ENCODE measurements at places on chromosomes 3 and 15.

DNA sequence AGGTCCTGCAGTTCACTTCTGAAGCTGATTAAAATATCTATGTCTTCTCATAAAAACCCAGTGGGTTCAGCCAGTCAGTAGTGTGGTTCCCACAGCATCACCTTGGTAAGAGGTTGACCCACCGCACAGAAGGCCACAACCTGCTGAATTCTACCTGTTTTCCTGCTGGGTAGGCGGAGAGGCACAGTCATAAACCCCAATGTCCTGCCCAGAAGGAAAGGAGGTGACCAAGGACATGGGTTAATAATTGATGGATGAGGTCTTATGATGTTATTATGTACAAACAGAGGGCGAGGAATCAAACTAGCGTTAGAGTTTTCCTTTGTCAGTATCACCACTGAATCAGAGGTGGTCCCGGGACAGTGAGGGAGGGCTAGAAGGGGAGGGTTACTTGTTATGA is 27.8 kb downstream of the CA12 start:
- DNase-seq: no peak

- DNase-seq: no peak
Observed at GRCh38 chr3:127650236-127650635, 21.3 kb downstream of the PODXL2 start.

DNA sequence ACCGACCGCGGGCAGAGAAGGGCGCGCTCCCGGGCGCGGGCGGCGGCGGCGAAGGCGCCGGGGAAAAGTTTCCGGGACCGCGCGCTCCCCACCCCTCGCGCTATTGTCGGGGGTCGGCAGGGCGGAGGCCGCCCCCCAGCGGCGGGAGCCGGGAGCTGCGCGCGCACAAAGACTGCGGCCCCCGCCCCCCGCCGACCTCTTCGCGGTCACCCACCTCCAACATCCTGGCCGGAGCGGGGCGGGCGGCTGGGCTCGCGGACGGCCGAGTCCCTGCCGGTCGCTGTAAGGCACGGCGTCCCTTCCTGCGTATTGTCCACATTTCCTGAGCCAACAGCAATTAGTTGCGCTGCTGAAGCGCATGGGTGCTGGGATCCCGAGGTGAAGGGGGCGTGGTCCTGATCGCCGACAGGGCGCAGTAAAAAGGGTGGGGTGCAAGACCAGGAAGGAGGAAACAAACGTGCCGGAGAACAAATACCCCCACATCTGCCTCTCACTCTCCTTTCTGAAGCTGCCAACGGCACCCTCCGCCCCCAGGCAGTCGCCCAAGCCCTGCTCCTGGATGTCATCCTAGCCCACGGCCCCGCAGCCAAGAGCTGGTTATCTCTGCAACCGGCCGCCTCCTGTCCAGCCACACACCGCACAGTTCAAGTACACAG is at the start of gene TMEM44:
Gene TMEM44 (minus strand): TSS at position 71 of the 656 bp plus-strand sequence. CDS start 204 bp downstream, outside the sequence.
- no peak for DNase-seq

DNA sequence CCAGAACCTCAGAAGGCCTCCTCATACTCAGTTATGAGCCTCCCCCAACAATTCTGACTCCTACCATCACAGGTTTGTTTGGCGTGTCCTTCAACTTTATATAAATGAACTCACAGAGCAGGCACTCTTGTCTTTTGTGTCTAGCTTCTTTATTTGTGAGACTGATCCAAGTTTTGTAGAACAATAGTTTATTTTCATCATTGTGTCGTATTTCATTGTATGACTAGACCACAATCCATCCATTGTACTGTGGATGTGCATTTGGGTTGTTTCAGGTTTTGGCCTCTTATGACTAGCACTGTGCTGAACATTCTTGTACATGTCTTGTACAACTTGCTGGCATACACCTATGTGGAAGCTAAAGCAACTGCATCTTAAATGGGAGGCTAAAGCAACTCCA is 292.8 kb upstream of the LYSMD4 start:
- DNase-seq: no peak

DNA sequence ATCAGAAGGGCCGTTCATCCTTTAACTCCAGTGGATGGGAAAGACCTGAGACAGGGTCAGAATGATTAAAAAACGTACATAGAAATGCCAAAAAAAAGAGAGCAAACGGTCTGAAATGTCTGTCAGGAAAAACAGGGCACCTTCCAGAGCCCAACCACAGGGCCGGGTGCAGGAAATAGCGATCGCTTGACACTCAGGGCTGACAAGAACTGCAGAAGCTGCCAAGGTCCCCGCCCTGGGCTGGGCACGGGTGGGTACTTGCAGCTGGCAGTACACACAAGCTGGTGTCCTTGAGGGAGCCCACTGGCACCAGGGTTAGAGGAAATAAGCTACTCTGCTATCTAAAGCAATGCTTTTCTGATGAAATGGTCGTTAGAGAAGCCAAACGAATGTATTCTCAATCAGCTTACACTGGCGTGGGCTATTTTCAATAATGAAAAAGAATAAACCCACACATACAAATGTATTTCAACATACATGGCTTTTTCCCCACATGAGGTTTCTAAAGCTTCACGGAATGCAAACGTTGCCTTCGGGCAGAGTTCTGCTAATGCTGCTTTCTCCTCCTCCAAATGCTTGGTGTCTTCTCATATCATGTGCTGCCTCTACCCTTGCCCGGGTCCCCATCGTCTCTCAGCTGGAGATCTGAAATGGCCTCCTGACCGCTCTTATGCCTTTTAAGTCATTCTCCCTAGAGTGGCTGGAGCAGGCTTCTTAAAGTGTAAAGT is 15.6 kb downstream of the FRMD4B start:
- no peak for DNase-seq

GRCh38 chr3:123759871-123760270 is 124.3 kb downstream of the MYLK start:
- no peak for DNase-seq

DNA sequence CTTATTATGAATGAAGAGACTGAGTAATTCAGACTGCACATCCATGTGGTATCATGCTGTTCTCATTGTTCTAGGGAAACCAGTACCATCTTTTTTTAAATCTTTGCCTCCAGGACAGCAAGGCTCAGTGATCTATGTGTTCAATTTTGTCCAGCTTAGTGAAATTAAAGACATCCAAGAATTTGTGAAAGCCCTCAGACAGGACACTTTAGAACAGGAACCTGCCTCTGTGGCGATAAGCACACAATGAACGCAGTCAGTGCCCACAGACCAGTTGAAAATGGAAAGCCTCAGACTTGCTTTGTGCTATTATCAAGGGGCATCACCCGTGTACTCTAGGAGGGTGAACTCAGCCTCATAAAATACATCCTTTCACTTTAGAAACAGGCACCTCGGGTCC is 20.1 kb downstream of the EID1 start:
- no peak for DNase-seq

Data from AG09309 (cell line).